NCI-H446 (cell line): ENCODE measurements at places on chromosomes 4 and X.
A peak's percentile ranks its signal among the peaks of the same experiment; 100 is the strongest.

GRCh38 chr4:80751200-80751599, 279.3 kb upstream of the BMP3 start:
- no peak for DNase-seq

DNA sequence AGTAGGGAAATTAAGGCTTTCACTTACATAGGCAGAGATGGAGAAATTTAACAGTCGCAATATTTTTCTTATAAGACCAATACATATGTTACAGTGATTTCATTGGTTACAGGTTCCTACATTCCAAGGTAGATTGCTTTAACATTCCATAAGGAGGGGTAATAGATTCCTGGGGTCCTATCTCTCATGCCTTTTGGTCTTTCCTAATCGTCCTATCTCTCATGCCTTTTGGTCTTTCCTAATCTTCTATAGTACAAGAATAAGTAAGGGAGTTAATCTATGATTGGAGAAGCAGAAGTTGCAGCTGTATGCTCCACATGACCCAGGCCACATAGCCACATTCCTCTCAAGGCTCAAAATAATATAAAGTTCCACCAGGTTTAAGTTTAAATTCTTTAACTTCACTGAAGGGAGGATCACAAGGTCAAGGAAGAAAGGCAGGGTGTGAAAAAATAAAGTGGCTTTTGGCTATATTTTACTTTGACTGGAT, 285.0 kb upstream of the BOD1L1 start:
- DNase-seq, result no peak

GRCh38 chrX:97898798-97899197, 1015.1 kb downstream of the RPA4 start:
- DNase-seq, result no peak

GRCh38 chr4:147407261-147408045, 73.4 kb upstream of the EDNRA start:
- no peak for DNase-seq

GRCh38 chr4:10159671-10160070, 43.1 kb upstream of the WDR1 start:
- DNase-seq, result no peak

DNA sequence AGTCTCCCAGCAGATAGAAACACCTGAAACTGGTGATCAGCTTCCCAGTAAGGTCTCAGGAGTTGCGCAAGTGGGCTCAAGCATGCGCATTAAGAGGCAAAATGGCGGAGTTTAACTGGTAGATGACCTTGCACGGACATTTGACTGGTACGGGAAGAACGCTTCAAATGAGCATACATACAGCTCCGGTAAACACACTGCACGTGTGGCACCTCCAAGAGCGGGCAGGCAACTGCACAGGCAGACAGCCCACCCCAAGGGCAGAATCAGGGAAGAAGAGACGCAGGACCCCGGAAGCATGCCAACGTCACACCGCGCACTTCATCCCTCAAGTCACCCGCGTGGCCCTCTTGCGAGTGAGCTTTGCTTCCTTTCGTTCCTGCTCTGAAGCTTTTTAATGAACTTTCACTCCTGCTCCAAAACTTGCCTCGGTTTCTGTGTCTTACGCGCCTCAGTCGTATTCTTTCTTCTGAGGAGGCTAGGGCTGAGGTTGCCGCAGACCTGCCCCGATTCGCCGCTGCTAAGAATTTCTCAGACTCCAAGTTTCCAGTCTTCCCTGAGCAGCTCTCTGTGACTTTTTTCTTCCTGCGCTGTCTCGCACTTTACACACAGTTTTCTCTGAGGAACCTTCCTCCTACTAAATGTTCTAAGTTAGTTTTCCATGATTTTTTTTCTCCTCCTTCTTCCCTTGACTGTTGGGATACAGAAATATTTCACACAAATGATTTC, 180.7 kb upstream of the ZFP42 start:
- no peak for DNase-seq

GRCh38 chrX:48848847-48849246, 13.4 kb upstream of the PCSK1N start:
- no peak for DNase-seq

DNA sequence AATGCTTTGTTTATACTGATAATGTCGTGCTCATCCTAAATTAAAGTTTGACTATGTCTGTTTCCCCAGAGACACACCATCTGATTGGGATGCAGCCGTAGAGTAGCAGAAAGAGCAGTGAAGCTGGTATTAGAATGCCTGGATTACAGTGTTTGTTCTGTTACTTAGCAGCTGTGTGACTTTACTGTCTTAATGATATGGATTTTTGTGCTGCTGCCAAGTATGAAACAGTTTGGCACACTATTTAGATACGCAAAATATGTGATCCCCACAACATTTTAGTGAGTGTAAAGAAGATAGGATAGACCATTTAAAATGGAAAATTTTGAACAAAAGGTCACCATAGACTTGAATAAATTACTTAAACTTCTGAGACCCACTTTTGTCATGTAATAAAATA, 1.2 kb upstream of the CHIC1 start:
- DNase-seq, result no peak

- DNase-seq, result no peak
Measured at GRCh38 chrX:19046343-19047215, 62.7 kb upstream of the PHKA2 start.

- DNase-seq, result peak; percentile 2
Measured at GRCh38 chrX:65642914-65643491, 24.5 kb upstream of the MSN start.

- no peak for DNase-seq
Measured at GRCh38 chrX:131595120-131595519, 51.2 kb downstream of the OR13H1 start.

- no peak for DNase-seq
Measured at GRCh38 chr4:107388736-107389274, 331.2 kb downstream of the PAPSS1 start.

DNA sequence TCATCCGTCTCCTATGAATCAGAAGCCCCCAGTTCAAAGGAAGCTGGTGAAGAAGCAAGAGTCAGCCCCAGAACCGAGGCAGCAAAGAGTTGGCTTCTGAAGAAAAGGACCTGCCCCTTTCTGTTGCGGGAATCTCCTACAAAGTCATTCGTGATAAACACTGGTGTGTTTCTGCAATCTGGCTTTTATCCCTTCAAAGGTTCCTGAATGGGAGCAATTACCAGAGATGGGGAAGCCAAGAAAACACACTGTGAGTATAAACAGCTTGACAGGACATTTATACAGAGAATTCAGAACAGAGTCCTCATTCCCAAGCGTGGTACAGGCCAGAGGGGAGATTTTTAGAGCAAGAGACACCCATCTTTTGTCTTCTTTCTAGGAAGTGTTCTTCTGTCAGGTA, 226.8 kb upstream of the LNX1 start:
- no peak for DNase-seq

- no peak for DNase-seq
Measured at GRCh38 chrX:112837531-112837930, 3.1 kb downstream of the AMOT start.

GRCh38 chr4:8274765-8275547, 5.4 kb downstream of the HTRA3 start:
- peak; percentile 46 for DNase-seq

- DNase-seq, result no peak
Measured at GRCh38 chr4:183478926-183479325, 25.9 kb upstream of the ING2 start.

- no peak for DNase-seq
Measured at GRCh38 chrX:108033890-108034289, 11.0 kb upstream of the VSIG1 start.

DNA sequence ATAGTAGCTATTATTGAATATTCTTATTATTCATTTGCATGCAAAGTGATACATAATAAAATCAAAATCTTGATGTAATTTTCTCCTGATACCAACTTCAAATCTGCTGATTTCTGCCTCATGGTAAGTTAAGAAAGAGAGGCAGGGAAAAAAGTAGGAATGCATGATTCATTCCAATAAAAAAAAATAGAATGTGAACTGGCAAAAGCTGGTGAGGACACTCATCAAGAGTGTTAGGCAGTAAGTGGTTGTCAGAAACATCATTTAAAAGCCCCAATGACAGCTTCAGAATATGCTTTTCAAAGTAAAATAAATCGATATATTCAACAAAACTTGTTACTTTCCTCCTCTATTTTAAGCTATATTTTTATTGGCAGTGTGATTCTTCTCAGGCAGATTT, 979.1 kb downstream of the TECRL start:
- no peak for DNase-seq

- peak; percentile 87 for DNase-seq
Measured at GRCh38 chr4:104860238-104861123, 286.2 kb upstream of the TET2 start.

- DNase-seq, result no peak
Measured at GRCh38 chrX:68994135-68994890, 165.5 kb downstream of the EFNB1 start.

- no peak for DNase-seq
Measured at GRCh38 chr4:105453550-105454205, 20.2 kb downstream of the PPA2 start.

DNA sequence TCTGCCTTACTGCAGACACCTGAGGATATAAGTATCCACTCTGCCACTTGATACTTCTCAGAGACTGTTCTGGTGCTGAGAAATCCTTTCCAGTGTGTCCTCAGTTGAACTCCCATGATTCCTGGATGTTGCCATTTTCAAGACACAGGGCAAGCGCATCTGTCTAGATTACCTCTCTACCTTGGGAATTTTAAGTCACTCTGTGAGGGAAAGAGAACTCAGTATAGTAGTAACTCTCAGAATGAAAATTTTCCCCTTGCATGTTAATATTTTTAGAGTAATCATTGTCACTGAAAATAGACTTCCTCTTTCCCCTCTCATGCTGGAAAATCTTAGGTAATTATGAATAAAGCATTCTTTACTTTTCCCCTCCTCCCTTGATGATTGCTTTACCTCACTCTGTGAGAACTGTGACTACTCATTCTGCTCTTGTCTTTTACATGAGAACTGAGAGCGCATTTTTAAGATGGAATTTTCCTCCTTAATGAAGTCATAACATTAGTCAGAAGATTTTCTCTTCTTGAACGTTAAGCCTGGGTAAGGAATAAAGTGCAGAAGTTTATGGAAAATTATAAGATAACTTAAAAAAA, 45.0 kb downstream of the TET2 start:
- no peak for DNase-seq

- no peak for DNase-seq
Measured at GRCh38 chrX:3589474-3589873, 124.0 kb downstream of the PRKX start.

DNA sequence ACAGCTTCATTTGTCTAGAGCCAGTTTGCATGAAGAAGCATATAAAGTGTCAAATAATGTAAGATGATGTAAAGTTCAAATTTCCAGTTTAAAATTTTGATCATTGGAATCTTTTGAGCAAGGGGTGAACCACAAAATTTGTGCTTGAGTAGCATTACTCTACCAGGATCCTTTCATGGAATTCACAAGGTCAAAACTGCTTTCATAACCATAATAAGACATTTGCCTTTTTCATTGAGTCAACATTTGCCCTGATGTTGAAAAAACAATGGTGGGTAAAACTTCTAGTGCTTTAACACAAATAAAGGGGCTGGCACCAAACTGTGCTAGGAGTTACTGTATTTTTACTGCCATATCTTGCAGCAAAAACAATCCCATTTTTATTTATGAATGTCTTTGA, 142.2 kb downstream of the GLRA3 start:
- DNase-seq, result no peak

- DNase-seq, result no peak
Measured at GRCh38 chr4:4871573-4872313, 12.3 kb downstream of the MSX1 start.

DNA sequence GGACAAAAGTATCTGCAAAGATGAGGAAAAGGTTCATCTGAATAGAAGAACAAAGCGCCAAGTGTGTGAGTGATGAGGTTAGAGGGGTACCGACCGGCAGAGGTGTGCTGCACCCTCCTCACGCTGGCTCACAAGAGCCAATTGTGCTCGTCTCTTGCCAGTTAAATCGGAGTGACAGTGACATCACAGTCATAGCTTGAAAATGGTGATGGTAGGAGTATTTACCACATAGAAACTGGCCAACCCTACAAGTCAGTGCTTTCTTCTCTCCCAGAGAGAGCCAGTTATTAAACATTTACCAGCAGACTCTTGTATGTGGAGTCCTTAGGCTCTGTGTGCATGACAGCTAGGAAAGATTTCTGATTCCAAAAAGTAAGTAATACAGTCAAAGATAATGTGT, 32.4 kb downstream of the CLDN22 start:
- DNase-seq, result no peak

DNA sequence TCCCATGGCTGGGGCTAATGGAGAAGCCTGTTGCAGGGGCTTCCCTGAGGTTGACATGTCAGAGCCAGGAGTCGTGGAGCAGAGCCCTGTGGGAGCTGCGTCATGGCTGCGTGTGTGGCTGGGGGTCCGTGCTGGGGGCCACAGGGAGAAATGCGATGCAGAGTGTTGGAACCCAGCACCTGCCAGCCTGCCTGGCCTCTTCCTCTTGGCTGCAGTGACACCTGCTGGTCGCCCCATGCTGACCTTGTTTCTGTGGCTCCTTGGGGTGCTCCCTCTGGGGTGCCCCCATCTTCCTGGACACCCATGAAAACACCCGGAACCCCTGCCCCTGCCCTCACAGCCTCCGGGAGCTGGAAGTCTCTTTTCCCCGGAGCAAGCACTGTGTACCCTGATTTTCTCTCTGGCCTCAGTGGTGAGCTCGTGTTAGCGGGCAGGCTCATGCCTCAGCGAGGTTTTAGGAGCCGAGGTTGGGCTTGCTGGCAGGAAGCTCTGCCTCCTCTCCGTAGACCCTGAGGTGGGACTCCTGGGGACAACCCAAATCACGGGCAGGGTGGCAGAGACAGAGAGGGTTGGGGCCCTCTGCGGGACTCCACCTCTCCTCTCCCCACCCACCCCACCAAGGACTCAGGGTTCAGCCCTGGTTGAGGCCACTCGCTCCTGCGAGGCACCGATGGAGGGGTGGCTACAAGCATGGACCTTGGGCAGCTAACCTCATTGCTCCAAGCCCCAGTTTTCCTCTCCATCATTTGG, 103.7 kb downstream of the SORCS2 start:
- DNase-seq, result no peak

- no peak for DNase-seq
Measured at GRCh38 chr4:132669786-132670185, 479.3 kb upstream of the PCDH10 start.

DNA sequence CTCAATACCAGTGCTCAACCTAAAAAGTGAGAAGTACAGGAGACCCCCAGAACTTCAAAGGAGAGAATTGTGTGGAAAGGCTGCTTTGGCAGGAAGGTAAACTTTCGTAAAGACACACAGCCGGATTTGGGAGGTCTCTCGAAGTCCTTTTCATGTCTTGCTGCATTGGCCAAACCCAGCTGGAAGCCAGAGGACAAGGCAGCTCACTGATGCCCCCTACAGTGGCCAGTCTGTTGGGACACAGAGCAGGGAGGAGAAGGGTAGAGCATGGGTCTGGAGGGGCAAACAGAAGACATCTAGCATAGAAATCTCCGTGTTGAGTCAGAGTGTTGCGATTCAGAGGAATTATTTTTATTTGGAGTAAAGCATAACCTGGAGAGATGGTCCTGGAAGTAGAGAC, 198.9 kb downstream of the ANK2 start:
- peak; percentile 3 for DNase-seq

DNA sequence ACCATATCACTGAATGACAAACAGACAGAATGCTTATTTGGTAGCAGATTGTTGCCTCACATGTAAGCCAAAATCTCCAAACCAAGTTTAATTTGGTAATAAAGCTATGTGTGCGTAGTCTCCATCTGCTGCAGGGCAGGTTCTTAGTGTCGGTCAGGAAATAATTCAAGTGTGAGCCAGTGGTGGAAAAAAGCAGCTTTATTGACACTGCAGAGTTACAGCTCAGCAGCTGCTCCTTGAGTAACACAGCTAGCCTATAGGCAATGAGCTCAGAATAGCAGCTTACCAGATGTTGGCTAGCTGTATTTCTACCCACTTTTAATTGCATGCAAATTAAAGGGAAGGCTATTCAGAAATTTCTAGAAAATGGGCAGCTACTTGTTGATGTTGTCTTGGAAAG, 757.8 kb upstream of the HS3ST1 start:
- no peak for DNase-seq
